ENCODE measurements at places on chromosomes 4 and X. TPM values are rescaled to one million over a fixed set of nuclear protein-coding genes. Genes with fewer than 3 reads are reported as not detected.

Gene ABLIM2
- 8.0 TPM for total RNA-seq

Gene SULT1E1
- total RNA-seq = not detected

Gene SPANXB1
- not detected for total RNA-seq

Gene TNMD
- not detected for total RNA-seq

Gene NAP1L2
- total RNA-seq = not detected

Gene HTR2C
- total RNA-seq = not detected

Gene UGT2B10
- total RNA-seq = not detected

Gene TMPRSS11F
- under 0.01 TPM for total RNA-seq

Gene RBM41
- total RNA-seq = 19.0 TPM

Gene DUSP21
- not detected for total RNA-seq

Gene SLC49A3
- total RNA-seq = 6.2 TPM

Gene MID2
- 4.5 TPM for total RNA-seq

Gene KLB
- not detected for total RNA-seq

Gene CNKSR2
- 3.1 TPM for total RNA-seq

Gene DGKK
- not detected for total RNA-seq

Gene SLC26A1
- total RNA-seq = under 0.01 TPM

Gene GPR34
- not detected for total RNA-seq

Gene BGN
- not detected for total RNA-seq

Gene TEX11
- not detected for total RNA-seq

Gene CT55
- not detected for total RNA-seq

Gene GABRG1
- not detected for total RNA-seq

Measured in melanocyte of skin (primary cell).